Activated gamma-delta T cell treated with anti-CD3 and anti-CD28 coated beads, Interleukin-2, amount 50 U/mL, for 16 hours (primary cell): ENCODE measurements at places on chromosomes 12 and 14.

GRCh38 chr12:105113094-105113493, 5.6 kb downstream of the WASHC4 start:
- no peak for DNase-seq

- DNase-seq = no peak
These were observed 97.5 kb downstream of the VCPKMT start for GRCh38 chr14:50018933-50019210.

DNA sequence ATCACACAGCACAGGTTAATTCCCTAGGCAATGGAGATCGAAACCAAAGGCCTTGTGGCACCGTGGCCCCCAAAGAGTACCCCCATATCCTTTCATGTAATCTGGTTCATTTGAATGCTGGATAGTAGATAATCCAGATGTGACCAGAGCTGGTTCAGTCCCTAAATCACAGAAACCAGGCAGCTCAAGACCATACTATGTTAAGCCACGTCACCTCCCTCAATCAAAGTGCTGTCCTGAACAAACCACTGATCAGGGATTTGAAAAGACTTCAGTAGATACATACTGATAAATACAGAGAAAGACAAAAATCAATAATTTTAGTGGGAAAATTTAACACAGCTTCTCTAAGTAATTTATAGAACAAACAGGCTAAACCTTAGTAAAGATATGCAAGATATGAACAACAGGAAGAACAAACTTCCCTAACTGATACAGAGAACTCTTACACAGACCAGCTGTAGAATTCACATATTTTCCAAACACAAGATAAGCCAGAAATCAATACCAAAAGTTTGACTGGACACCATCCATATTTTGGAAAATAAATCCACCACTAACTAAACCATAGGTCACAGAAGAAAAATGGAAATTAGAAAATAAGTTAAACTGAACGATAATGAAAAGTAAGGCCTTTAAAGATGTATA, 67.1 kb downstream of the BCAT1 start:
- no peak for DNase-seq

GRCh38 chr14:105450123-105450505, 24.5 kb upstream of the CRIP2 start:
- DNase-seq = no peak

- DNase-seq = no peak
These were observed 82.4 kb upstream of the SLC38A2 start for GRCh38 chr12:46454981-46455380.

DNA sequence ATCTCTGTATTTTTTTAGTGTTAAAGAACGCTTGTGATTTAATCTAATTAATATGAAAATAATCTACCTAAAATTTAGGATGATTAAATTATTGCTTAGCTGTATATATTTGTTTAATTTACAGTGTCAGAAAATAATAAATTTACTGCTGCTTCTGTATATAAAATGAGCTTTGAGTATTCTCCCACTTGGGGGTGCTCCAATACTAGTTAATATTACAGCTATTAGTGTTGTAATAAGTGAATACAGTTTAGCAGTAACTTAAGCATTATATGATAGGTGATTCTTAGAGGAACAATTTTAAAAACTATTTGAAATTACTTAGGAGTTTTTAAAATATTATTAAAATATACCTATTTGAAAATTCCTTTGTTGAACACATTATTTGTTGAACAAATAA, 62.2 kb downstream of the PAPOLA start:
- no peak for DNase-seq

GRCh38 chr14:104703269-104703668, 13.9 kb downstream of the INF2 start:
- no peak for DNase-seq
